ENCODE measurements at places on chromosomes 16 and 17.

GRCh38 chr16:71794943-71795342 is 13.7 kb downstream of the AP1G1 start:
- no peak for DNase-seq

DNA sequence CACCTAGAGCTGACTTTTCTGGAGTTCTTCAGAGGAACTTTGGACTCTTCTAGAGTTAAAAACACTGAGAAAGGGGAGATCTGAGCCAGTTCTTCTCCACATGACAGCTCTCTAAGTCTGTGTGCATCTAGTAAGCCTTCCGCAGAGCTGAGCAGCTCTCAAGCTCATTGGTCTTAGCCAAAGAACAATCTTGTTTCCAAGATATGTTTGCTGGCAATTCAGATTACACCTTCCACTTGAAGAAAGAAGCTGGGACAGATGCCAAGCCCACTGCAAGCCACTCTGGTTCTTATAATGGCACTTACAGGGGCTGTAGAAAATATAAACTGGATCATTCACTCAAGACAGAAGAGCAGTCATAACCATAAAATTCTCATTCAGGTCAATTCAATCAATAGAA is 134.1 kb upstream of the TOX3 start:
- no peak for DNase-seq

GRCh38 chr17:59476413-59476812 is 89.0 kb upstream of the DHX40 start:
- DNase-seq, result no peak

- DNase-seq, result no peak
Observed at GRCh38 chr16:65306300-65306699, 184.4 kb upstream of the CDH11 start.

DNA sequence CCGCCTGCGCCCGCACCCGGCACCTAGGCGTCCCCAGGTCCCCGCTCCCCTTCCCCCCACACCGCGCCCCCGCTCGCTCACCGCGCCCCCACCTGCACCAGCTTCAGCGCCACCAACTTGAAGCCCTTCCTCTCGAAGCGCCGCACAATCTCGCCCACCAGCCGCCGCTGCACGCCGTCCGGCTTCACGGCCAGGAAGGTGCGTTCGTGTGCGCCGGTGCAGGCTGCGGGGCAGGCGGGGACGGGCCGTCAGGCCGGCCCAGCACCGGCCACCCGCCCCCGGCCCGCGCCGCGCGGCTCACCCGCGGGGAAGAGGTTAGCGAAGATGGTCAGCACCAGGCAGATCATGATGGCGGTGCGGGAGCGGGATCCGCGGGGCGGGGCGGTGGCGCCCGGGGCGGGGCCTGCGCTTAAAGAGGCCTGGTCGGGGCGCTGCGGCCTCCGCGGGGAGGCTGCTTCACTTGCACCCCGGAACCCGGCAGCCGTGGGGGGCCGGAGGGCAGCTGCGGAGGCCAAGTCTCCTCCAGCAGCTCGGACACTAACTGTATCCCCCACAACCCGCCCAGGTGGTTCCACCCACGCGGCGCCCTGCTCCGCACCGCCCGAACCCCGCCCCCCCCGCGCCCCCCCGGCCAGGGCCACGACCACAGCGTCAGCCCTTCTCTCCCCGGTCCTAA is at the start of gene NME3:
Gene NME3 (minus strand): TSS at position 356 of the 676 bp plus-strand sequence. CDS start 9 bp downstream, at position 347.
- DNase-seq, result peak; percentile 41

GRCh38 chr17:83161298-83162034 is 82.1 kb downstream of the METRNL start:
- no peak for DNase-seq

DNA sequence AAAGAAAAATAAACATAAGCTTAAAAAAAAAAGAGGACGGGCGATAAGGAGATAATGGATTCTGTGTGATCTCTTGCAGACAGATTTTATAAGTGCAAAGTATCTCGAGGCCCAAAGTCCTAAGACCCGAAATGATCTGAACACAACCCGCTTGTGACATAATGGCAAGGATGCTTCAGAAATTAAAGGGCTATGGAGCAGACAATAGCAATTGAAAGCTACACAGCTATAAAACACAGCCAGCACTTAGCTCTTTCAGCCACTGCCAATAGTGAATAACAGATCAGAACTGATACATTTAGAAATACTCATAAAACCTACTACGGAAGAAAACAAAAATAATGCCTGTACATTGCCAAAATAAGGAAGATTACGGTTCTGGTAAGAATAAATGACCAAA is 117.5 kb downstream of the ZFHX3 start:
- DNase-seq, result peak; percentile 10

DNA sequence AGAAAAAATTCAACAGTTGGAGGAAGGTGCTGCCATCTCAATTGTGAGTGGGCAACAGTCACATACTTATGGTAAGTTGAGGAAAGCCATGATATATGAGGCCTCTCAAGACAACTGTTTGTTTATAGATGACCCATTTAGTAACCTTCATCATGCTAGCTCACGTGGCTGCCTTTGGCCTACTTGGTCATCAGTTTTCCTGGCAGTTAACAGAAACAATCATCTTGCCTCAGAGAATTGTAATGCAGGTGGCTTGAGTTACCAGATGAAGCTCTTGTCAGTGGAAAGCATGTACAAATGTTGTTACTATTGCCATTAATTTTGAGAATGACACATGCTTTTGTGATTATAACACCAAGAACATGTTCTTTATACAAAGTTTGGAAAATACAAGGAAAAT is 14.7 kb downstream of the TPPP3 start:
- DNase-seq, result no peak

DNA sequence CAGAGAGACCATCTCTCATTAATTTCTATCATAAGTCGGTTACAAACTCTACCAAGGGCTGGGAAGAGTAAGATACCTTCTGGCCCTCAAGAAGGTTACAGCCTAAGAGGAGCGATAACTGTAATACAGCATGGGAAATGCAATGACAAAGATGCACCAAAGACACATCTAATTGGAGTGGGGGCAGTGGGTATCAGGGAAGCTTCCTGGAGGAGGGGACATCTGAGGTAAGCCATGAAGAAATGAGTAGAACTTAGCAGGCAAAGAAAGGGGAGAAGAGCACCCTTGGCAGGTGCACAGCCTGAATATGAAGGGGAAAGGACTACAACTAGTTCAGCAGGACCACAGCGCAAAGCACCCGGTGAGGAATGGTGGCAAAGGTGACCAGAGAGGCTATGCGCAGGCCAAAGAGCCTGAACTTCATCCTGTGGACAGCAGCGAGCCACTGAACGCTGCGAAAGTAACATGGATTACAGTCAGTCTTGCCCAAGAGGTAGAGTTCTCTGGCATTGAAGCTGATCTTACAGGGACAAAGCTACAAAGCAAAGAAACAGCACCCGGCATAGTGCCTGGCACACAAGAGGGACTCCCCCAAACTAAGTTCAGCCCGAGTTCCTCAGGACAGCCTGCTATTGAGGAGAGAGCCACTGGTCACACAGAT is 2.8 kb downstream of the TBC1D10B start:
- no peak for DNase-seq

DNA sequence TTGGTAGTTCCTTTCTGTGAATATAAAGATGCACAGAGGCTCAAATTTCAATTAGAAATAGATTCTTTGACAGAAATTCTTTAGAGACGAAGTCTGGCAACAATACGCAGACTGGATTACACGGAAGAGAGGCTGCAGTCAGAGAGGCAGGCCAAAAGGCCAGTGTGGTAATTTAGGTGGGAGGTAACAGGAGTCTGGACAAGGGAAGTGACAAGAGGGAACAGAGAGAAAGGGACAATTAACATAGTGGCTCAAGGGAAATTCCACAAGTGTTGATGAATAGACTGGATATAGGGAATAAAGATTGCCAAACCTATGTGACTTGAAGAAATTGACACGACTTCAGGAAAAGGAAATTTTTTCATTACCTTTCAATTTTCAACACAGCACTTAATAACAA is 54.6 kb downstream of the STX8 start:
- DNase-seq, result peak; percentile 3

DNA sequence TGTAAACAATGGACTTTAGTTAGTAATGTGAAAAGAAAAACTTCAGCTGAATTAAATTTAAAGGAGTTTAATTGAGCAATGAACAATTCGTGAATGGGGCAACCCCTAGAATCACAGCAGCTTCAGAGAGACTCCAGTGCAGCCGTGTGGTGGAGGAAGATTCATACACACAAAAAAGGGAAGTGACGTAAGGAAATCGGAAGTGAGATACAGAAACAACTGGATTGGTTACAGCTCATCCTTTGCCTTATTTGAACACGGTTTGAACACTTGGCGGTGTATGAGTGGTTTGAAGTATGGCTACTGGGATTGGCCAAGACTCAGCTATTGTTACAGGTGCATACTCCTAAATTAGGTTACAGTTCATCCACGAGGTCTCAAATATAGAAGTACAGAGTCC is 460.4 kb upstream of the ASIC2 start:
- DNase-seq, result no peak

GRCh38 chr17:80948976-80949450 is 42.6 kb upstream of the CHMP6 start:
- no peak for DNase-seq

DNA sequence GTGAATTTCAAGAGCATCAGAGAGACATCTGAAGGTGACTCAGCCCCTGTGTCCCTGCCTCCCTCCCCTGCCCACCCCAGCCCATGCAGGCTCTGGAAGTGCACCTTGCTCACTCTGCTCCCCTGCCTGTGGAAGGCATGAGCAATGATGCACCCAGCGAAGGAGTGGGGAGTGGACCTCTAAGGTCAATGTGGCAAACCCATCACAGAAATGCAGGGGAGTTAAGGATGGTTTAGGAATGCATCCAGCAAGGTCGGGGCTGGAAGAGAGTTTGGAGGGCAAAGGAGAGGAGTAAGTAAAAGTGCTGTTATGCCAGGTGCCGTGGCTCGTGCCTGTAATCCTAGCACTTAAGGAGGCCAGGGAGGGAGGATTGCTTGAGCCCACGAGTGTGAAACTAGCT is 61.9 kb downstream of the CYB5B start:
- no peak for DNase-seq

DNA sequence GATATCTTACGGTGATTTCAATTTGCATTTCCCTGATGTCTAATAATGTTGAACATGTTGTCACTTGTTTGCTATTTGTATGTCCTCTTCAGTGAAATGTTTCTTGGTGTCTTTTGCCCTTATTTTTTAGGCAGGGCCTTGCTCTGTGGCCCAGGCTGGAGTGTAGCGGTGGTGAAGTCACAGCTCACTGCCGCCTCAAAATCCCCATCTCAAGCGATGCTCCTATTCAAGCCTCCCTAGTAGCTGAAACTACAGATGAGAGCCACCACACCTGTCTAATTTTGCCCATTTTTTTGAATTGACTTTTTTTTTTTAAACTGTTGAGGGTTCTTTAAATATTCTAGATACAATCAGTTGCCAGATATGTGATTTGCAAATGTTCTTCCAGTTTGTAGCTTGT is 8.3 kb downstream of the UBE2G1 start:
- DNase-seq, result no peak

DNA sequence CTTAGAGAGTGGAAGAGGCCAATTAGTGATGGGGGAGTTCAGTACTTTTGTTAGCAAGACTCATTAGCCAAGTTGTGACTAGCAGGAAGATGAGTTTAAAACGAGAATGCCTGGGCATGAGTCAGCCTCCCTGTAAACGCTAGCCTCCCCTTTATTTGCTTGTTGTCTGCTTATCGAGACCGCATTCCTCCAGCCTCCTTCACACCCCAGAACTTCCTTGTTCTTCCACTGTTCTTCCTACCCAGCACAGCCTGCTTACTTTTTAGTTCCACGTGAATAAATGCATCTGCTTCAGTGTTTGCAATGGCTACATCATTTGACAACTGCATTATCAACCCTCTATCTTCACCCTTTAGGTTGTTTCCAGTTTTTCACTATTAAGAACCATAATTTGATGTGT is 20.2 kb upstream of the OR3A1 start:
- DNase-seq, result no peak

GRCh38 chr16:28193530-28194423 is 18.0 kb downstream of the XPO6 start:
- DNase-seq, result no peak

GRCh38 chr17:42171831-42172230 is 9.1 kb downstream of the KCNH4 start:
- no peak for DNase-seq

DNA sequence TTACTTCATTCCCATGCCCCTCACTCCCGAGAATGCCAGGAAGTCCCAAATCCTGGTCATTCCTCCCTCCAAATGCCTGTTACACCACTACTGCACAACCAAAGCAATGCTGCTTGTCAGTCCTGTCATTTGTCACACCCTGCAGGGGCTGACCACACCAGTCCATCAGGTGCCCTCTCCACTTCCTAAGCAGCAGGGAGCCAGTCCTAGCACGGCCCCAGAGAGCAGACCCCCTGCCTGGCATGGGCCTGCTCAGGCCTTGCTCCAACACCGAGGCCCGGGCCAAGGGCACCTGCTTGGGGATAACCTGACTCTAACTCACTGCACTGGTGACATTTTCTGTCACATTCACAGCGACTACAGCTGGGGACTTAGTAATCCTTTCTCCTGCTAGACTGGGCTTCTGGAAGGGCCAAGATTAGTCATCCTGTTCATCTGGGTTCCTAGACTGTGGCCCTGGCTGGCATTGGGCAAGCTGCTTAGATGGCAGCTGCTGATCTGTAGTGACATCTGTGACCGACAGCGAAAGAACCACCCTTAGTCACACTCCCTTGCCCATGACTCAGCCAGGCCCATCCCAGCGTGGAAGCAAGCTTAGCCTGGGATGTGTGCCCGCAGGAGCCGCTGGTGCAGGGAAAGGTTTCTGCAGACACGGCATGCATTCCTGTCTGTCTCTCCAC is 5.4 kb downstream of the ALYREF start:
- DNase-seq, result no peak

DNA sequence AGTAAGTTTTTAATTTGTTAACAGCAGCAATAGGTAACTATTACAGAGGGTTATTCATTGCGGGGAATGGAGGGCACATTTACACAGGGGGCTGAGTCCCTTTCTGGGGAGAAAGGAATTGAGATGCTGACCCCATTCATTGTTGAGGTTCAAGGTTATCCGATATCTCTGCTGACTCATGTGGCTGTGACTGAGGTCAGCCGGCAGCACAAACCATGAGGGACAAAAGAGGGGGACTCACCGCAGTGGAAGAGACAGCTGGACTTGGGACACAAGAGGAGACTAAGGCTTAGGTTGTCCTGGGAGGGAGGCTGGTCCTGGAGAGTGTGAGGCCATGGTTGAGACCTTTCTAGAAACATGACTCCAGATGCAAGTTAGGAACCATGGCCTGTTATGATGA is 119.1 kb upstream of the XYLT1 start:
- DNase-seq, result no peak

- DNase-seq, result no peak
Observed at GRCh38 chr16:69532641-69533455, 32.9 kb upstream of the NFAT5 start.

GRCh38 chr17:73340093-73340596 is 28.3 kb upstream of the CDC42EP4 start:
- no peak for DNase-seq

DNA sequence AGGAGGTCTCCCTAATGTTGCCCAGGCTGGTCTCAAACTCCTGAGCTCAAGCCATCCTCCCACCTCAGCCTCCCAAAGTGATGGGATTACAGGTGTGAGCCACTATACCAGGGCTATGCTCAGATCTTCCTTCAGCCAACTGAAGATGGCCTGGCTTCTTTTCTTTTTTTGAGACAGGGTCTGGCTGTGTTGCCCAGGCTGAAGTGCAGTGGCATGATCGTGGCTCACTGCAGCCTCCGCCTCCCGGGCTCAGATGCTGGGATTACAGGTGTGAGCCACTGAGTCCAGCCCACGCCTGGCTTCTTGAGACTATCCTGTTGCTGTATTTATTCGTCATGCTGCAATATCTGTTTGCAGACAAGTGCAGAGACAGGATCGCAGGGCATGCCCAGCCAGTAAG is 4.1 kb downstream of the SLC25A19 start:
- no peak for DNase-seq

GRCh38 chr16:20957153-20957552 is 56.6 kb downstream of the LYRM1 start:
- DNase-seq, result no peak
